ENCODE measurements at places on chromosomes 5 and 9.

DNA sequence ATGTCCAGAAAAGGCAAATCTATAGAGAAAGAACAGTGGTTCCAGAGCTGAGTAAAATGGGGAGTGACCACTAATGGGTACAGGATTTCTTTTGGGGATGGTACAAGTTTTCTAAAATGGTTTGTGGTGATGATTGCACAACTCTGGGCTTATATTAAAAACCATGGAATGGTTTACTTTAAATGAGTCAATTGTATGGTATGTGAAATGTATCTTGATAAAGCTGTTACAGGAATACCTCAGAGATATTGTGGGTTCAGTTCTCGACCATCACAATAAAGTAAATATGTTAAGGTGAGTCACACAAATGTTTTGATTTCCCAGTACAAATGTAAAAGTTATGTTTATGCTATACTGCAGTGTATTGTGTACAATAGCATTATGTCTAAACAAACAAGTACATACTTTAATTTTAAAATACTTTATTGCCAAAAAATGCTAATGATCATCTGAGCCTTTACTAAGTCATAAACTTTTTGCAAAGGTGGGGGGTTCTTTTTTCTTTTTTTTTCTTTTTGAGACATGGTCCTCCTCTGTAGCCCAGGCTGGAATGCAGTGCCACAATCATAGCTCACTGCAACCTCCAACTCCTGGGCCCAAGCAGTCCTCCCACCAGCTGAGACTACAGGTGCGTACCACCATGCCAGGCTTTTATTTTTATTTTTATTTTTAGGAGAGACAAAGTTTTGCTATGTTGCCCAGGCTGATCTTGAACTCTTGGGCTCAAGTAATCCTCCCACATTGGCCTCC is 65.9 kb downstream of the SHOC1 start:
- no peak for DNase-seq

DNA sequence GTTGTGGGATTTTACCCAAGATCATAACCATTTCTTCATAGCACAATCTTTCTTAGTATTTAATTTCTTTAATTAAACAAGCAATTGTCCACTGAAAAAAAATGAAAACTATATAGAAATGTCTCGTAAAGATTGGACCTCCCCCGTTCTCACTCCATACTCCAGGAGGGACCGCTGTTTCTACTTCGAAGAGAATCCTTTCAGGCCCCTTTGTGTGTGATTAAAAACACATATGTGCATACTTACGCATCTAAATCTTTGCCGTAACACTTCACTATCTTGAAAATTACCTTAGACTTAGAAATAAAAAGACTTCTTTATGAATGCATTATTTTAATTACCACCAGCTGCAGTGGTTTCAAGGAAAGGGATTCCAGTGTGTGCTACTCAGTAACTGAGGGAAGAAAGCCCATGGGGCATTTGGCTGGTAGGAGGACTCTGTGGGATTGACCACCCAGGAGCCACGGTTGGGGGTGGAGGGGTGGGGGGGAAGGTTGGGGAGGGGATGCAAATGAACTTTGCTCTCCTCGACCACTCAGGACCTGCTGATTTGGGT is 209.1 kb downstream of the FAM114A2 start:
- no peak for DNase-seq

GRCh38 chr5:36108758-36109460 is 42.2 kb upstream of the UGT3A2 start:
- DNase-seq = no peak

- DNase-seq = no peak
Measured at GRCh38 chr9:126615245-126615790, 1.6 kb downstream of the LMX1B start.

GRCh38 chr5:62717301-62717933 is 138.8 kb downstream of the LRRC70 start:
- no peak for DNase-seq

GRCh38 chr5:10988622-10989021 is 227.6 kb upstream of the DAP start:
- DNase-seq = no peak

GRCh38 chr9:7172154-7173115 is 414.7 kb downstream of the KDM4C start:
- no peak for DNase-seq

- no peak for DNase-seq
Measured at GRCh38 chr9:69122082-69122548, 52.0 kb upstream of the TJP2 start.

- DNase-seq = no peak
Measured at GRCh38 chr9:2419347-2419746, 202.2 kb upstream of the VLDLR start.

- DNase-seq = no peak
Measured at GRCh38 chr9:112015149-112015548, 118.5 kb downstream of the UGCG start.

- no peak for DNase-seq
Measured at GRCh38 chr9:105681724-105682123, 12.6 kb upstream of the TMEM38B start.

- no peak for DNase-seq
Measured at GRCh38 chr9:76530458-76531110, 71.6 kb downstream of the GCNT1 start.

DNA sequence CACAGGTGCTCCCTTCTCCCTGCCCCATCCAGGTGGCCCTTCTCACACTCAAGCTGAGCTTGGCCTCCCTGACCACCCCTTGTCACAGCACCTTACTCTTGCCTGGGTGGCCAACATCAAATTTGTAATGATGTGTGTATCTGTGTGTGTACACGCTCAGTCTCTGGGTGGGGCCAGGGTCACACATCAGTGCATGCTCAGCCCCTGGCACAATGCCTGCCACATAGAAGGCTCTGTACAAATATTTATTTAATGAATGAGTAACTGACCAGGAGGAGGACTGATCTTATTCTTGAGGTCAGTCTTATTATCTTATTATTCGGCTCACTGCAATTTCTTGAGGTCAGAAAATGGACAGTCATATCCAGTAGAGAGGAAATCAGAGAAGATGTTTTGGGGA is 41.3 kb upstream of the HAND1 start:
- DNase-seq = no peak

DNA sequence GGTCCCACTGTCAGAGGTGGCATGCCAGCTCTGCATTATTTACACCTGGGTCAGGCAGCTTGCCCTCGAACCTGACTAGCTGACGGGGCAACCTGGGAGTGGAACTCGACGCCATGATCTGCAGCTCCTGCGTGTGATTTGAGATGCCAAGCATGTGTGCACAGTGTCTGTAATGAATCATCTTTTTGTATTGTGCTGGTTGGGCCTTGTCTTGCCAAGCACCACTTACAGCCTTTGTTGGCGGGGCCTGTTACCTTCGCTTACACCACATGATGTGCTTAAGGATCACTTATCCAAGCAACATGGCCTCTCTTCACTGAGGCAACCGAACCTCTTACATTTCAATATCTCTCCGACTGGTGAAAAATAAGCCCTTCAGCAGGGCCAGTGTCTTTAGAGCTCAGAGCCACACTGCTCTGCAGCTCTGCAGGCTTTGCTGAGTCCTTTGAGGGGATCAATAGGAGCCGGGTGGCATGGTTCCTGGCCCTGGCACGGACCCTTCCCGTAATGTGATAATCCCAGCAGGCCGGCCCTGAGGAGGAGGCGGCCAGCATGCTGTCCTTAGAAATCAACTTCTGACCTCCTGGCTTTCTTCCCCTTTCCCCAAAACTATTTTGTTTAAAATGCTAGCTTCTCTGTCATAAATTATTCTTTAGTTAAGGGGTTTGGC is 297.7 kb upstream of the CD180 start:
- DNase-seq = no peak

GRCh38 chr9:34612788-34613390 is 992 bp upstream of the RPP25L start:
- DNase-seq = peak; percentile 52
